ENCODE measurements at places on chromosomes 7 and 10. TPM values are rescaled to one million over a fixed set of nuclear protein-coding genes. Genes with fewer than 3 reads are reported as not detected.
A peak's percentile ranks its signal among the peaks of the same experiment; 100 is the strongest.

NPTX2 gene
- 18.5 TPM for total RNA-seq

DNA sequence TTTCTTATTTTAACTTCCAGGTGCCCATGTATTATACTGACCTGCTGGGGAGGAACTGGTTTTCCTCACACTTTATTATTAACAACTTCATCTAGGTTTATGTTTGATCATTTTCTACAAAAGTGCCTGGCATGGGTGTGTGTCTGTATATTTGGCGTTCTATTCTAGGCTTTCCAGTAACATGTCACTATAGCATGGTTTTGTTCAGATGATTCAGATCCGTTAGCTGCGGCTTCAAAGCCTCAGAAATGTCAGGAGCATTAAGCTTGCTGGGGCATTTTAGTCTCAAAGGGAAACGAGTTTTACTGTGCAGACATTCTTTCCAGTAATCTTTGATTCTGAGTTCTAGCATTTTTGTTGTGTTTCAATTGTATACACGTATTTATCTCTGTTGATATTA, 2.3 kb downstream of the INPP5A start:
- peak; percentile 62 for DNase-seq

GPR85 gene
- total RNA-seq: 0.42 TPM

CPA2 gene
- total RNA-seq: not detected

- no peak for DNase-seq
These were observed 132.3 kb downstream of the CREB5 start for GRCh38 chr7:28544453-28545117.

SPDYE6 gene
- total RNA-seq: not detected

All from dermis blood vessel endothelial cell (primary cell).